ENCODE measurements at places on chromosomes 5 and 9.

- no peak for DNase-seq
Measured at GRCh38 chr9:109190151-109190550, 23.1 kb upstream of the FRRS1L start.

DNA sequence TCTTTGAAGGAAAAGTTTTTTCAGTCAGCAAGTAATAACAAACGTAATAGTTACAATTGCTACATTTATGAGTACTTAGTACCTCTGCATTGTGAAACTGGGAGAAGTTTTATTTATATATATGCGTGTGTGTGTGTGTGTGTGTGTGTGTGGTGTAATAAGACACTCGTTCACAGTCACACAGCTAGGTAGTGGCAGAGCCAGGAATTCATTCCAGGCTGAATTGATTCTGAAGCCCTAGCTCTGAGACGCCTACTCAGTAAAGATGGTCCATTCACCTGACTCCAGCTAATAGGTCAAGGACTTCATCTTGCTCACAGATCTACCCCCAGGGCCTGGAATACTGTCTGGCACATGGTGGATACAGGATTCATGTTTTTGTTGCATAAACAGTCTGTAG, 13.6 kb upstream of the CAST start:
- DNase-seq, result no peak

DNA sequence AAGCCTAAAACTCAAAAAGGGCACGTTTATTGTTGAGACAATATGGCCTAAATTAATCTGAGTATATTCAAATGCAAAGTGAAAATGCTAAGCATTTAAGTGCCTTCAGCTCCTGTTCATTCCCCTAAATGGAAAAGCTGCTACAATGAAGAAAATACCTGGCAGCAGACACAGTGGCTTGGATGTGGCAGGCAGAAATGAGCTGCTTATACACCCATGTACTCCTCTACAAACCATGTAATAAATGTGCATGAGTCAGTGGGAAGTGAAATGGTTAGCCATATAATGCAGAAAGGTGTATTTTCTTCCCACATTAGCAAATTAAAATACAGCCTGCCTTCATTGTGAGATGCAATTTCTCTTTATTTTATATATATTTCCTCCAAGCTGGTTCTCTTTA, 859.2 kb upstream of the SEMA6A start:
- no peak for DNase-seq

DNA sequence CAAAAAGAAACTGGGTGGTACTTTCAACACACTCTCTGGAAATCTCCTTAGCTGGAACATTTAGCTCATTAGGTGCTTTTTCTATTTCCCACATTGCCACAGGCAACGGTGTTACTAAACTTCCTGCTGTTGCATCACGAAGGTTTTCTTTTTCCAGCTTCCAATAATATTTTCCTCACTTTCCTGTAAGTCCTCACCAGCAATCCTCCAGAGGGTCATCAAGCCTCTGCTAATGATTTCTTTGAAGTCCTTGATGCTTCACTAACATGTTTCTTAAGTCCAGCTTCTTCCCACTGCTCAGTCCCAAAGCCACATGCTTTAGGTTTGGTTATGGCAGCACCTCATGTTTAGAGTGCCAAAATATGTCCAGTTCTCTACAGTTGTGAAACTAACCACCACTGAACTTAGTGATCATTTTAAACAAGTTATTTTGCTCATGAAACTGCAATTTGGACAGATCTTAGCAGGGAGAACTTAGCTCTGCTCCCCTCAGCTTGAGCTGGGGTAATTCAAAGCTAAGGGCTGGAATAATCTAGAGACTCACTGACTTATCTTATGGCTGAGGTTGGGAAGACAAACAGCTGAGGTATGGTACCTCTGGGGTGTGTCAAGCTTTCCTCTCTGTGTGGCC, 39.9 kb upstream of the RETREG1 start:
- DNase-seq, result no peak

DNA sequence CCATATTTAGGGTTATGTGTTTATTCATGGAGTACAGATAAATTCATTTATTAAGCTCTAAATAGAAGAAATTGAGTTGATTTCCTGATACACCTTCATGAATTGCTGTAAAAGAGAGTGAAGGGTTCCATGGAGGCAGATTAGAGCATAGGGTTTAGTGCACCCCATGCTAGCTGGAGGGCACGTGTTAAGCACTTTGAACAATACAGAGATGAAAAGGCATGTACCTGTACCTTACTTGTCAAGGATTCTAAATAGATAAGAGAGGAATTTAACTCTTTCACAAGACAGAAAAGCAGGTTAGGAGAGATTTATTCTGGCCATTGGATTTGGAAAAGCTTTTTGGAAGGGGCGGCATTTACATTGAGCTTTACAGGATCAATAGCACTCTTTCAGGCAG, 23.3 kb downstream of the TNFAIP8 start:
- DNase-seq, result no peak

- DNase-seq, result no peak
Measured at GRCh38 chr5:485113-485945, 38.9 kb downstream of the SLC9A3 start.

DNA sequence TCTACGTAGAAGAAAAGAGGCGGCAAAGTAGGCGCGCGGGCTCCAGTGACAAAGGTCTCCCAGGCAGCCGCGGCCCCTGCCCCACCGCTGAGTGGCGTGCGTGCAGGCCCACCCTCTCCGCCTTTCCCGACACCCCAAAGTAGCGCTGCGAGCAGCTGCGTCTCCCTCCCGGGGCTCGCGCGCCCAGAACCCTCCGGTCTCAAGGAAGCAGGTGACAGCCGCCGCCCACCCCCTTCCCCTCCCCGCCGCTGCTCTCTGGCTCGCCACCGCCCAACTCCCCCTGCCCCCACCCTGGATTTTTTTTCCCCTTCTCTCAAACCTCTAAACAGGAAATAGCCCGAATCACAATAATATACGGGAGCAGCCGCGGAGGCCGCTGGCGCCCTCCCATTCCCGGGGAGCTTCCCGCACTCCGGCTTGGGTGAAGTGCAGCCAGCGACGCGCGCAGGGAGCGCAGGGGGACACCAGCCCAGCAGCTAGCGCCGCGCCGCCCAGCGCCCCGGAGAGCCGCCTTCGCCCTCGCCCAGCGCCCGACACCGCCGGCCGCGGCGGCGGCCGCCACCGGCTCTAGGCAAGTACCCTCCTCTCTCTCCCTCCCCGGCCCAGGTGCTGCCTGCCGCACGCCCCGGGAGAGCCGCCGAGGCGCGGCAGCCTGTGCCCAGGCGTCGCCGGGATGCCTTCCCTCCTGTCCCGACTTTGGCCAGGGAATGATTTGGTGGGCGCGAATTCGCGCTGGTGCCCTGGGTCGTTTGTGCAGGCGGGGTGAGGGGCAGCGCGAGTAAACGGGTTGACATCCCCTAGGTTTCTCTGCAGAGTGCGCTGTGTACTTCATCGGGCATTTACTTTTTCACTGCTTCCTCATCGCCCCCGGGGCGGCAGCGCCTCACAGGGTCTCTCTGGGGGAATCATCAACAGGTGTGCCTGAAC, 52.7 kb upstream of the TJP2 start:
- no peak for DNase-seq

- DNase-seq, result no peak
Measured at GRCh38 chr5:172688349-172689217, 47.5 kb downstream of the NEURL1B start.

DNA sequence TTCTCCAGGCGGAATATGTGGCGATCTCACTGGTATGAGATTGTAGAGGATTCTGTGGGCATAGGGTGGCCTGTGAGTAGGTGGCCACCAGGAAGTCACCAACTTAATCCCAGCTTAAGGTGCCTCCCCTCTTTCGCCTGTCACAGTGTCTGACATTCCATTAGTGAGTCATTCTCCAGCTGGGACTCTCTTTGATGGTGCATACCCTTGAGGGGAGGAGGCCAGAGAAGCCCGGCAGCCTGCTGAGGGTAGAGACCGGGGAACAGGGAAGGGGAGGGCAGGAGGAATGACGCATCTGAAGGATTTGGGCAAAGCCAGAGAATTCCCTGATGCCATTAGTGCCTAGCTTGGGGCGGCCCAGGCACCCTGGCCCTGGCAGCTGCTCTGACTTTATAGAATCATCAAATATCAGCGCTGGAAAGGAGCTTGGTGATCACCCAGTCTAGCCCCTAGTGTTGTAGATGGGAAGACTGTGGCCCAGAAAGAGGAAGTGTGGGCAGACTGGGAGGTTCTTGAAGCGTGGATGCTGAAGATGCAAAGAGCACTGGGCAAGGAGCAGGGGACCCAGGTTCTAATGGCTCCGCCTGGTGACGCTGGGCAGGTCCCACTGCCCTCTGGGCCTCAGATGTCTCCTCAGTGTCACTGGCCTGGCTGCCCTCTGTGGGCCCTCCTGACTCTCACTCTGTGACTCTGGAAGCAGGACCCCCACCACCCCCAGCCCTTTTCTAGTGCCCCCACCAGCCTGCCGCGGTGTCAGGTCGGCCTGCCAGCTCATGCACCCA, 41.4 kb downstream of the DAB2IP start:
- DNase-seq, result no peak

DNA sequence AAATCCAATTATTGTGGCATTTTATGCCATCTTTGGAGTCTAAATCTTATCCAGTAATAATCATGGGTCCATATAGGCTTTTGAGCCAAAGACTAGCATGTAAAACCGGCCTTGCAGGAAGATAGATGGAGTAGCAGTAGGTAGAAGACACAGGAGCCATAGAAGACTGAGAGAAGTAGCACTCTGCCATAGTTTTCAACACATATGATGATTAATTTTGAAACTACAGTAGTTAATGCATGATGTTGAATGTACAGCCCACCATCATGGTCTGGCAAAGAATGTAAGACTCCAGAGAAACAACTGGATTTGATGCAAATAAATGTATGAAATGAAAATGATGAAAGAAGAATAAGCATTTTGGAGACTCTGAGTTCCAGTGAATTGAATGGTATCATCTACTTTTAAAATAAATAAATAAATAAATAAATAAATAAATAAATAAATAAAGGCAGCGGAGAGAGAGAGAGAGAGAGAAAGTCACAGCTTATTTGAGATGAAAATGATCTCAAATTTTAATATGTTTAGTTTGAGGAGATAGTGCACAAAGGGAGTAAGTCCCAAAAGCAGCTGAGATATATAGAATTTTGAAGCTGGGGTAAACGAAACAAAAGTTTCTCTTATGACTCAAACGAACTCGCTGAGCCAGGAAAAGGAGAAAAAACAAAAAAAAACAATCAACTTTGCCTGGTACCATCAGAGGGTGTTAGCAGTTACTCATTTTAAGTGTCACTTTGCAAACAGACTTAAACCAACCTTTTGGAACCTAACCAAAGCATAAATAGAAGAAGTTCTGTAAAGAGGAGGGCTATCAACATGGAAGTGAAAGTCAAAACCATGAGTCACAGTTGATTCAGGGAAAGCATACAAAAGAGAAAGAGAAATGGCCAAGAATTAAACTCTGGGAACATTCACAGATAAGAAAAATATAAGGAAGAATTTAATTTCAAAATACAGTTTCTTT, 388.7 kb downstream of the CETN3 start:
- DNase-seq, result no peak

GRCh38 chr9:134224567-134225093, 60.3 kb upstream of the RNU6ATAC start:
- DNase-seq, result no peak

DNA sequence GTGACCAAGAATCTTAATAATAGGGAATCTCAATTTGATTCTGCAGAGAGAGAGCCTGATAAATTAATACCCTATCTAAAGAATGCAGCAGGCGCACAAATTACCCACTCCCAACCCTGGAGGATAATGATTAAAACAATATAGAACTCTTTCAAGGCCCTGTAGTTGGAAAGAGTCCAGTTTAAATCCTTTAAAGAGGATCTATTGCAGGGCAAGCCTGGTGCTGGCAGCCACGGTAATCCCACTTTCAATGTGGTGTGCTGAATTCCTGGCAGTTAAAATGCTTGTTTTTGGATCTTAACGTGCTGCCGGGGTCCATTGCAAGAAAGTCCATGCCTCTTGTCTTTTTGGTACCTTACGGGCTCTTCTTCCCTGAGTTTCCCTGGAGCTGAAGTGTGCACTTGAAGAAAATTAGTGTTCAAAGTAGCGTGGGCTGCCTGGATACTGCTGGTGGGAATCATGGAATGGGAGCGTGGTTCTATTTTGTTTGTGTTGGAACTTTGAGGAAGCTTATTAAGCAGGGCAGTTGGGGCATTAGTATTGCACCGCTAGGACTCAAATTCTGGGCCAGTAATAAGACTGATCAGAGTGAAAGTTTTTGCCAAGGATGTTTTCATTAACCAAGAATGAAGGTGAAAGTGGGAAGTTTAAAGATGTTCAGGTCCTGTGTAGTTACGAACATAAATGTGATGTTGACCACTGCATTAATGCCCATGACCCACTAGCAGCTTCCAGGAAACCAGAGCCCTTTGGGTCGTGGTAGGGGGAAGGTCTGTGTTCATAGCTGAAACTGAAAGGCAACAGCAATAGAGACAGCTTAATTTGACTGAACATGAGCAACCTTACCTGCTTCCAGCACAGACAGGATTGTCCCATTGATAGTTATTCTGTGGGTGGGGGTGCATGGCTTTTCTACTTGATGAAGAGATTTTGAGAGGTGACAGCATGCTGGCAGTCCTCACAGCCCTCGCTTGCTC, 20.8 kb downstream of the MARCHF6 start:
- DNase-seq, result no peak

DNA sequence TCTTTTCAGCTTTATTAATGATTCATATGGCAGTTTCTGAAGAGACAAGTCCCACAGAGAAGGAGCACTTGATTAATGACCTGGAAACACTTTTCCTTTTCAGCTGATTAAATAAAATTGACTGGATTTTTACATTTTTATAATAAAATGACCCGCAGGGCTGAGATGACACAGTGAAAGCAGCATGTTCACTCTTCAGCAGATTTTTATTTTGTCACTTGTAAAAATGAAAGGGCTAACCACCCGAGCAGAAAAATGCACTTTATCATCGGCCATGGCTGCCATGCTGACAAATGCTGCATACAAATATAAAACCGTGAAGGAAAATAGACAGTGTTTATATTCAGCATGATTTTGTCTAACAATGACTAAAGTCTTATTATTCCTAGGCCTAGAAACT, 321.6 kb upstream of the ITGA1 start:
- no peak for DNase-seq

DNA sequence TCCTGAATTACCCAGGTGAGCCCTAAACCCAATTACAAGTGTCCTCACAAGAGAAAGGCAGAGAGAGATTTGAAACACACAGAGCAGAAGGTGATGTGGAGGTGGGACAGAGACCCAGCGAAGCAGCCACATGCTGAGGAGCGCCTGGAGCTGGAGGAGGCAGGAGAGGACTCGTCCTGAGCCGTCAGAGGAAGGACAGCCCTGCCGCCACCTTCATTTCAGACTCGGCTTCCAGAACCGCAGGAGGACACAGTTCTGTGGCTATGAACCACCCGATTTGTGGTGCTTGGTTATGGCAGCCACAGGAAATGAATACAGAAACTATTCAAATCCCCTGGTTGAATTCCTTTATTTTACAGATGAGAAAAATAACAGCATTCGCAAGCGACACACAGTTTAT, 16.4 kb upstream of the FBP1 start:
- DNase-seq, result no peak

DNA sequence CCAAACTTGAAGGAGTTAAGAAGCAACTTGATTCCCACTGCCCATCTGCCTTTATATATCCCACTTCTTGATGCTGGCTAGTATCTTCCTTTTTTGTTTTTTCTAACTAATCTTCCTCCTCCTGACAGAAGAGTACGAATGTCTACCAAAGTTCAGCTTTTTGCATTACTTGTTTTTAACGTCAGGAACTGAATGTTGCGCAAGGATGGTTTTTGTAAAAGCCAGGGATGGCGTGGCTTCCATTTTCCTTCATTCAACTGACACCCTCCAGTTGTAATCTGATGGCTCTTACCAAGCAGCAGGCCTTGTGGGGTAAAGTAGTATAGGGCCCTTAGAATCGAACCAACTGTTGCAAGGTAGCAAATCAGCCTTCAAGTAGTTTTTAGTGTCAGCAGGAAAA, 70.8 kb upstream of the GPR151 start:
- no peak for DNase-seq
